Thyroid gland (tissue), 4 donors: ENCODE measurements at places on chromosomes 1 and 21.
A peak's percentile ranks its signal among the peaks of the same experiment; 100 is the strongest.

GRCh38 chr1:236089046-236089773 lies 24.3 kb upstream of the NID1 start:
- no peak for DNase-seq

DNA sequence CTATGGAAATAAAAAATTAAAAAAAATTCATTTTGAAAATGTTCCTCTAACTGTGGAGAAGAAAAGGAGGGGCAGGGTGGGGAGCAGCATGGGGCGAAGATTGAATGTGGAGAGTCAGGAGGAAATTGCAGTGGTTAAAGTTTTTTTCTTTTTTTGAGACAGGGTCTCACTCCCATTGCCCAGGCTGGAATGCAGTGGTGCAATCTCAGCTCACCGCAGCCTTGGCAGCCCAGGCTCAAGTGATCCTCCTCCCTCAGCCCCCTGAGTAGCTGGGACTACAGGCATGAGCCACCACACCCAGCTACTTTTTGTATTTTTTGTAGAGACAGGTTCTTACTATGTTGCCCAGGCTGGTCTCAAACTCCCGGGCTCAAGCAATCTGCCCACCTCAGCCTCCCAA lies 67.6 kb downstream of the ADSS2 start:
- no peak for DNase-seq

- peak; percentile 63 for DNase-seq
Observed at GRCh38 chr1:201877877-201878401, 10.8 kb upstream of the SHISA4 start.

- DNase-seq: no peak
Observed at GRCh38 chr21:28657566-28657965, 335.1 kb downstream of the LTN1 start.

DNA sequence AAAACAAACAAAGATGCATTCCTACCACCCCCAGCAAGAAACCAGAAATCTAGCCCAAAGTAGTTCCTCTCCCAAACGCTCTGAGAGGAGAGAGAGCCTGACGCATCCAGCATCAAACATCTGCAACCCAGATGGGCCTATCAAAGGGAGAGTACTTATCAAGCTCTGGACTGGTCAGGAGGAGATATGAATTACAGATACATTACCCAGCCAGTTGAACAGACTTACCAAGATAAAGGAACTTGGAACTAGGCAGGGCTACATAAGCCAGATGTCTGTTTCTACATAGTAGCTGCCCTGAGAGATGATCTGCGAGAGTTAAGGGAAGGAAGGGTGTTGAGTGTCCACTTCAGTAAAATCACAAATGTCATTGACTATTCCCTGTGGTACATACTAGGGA lies 138.4 kb downstream of the PAPPA2 start:
- DNase-seq: no peak

DNA sequence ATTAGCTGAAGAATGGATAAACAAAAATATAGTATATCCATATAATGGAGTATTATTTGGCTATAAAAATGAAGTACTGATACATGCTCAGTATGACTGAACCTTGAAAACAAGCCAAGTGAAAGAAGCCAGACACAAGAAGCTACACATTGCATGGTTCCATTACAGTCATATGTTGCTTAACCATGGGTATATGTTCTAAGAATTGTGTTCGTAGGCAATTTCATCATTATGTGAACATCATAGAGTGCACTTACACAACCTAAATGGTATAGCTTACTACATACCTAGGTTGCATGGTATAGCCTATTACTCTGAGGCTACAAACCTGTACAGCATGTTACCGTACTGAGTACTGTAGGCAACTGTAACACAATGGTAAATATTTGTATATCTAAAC lies 28.6 kb upstream of the FCAMR start:
- DNase-seq: no peak

GRCh38 chr1:16979475-16980327 lies 719 bp downstream of the MFAP2 start:
- no peak for DNase-seq

GRCh38 chr1:181778640-181779260 lies 282.8 kb downstream of the ZNF648 start:
- peak; percentile 28 for DNase-seq
